ENCODE measurements at places on chromosomes 16 and 17.

DNA sequence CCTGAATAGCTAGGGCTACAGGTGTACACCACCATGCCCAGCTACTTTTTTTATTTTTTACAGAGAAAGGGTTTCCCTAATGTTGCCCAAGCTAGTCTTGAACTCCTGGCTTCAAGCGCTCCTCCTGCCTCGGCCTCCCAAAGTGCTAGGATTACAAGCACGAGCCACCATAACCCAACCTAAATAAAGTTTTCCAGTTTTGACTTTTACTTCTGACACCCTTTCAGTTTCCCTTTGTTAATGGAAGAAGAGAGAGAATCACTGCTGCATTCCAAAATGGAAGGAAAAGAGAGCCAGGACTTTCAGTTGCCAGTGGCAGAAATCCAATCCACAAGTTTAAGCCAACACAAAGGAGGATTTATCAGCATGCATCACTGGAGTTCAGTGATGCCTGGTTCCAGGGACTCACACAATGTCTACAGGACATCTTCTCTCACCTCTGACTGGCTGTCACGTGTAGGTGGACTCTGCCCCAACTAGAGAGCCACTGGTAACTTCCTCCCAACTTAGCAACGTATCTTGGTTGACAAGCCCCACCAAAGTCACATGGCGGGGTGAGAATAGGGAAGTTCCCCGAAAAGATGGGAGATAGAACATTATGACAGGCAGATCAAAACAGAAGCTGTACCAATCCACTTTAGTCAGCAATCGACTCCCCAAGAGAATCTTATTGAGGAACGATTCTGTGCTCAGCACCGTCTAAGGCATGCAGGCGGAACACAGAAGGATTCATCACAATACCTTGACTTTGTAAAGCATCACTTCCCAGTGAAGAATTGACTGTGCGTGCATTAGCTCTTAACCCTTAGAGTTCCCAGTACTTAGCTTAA lies 46.5 kb downstream of the GAS7 start:
- DNase-seq = peak; percentile 29

GRCh38 chr16:74524926-74525325 lies 82.0 kb downstream of the GLG1 start:
- no peak for DNase-seq

DNA sequence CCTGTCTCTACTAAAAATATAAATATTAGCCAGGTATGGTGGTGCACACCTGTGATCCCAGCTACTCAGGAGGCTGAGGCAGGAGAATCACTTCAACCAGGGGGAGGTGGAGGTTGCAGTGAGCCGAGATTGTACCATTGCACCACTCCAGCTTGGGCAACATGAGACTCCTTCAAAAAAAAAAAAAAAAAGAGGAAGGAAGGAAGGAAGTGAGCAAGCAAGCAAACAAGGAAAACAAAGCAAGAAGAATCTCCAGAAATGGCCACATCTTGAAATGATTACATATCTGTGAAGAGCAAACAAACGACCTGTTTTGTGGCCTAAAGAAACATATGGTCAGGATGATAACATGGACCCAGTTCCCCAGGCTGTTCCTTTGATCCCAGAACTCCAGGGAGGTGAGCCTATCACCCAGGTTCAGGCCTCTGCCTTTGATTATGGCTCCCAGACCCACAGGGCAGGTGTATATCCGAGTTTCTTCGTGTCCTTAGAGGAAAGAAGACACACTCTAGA lies 8.9 kb downstream of the ACOX1 start:
- DNase-seq = no peak

- peak; percentile 33 for DNase-seq
These were observed 18.3 kb downstream of the CIITA start for GRCh38 chr16:10895053-10895946.

GRCh38 chr17:75596320-75597087 lies 8.9 kb downstream of the MYO15B start:
- no peak for DNase-seq

DNA sequence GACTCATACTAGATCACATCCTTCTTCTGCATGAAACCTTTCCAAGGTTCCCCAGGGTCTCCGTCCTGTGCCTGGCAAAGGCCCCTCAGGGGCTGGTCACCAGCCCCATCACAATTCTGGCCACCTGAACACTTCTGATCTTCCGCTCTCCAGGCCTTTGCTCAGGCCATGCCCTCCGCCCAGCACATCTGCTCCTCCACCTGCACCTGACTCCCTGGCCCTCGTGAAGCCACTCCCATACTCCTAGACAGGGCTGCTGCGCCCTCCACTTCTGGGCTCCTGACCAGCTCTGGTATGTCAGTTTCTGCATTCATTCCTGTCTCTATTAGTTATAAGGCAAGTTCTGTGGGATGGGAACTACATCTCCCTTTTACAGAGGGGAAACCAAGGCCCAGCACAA lies 1.9 kb upstream of the MYL11 start:
- DNase-seq = no peak

DNA sequence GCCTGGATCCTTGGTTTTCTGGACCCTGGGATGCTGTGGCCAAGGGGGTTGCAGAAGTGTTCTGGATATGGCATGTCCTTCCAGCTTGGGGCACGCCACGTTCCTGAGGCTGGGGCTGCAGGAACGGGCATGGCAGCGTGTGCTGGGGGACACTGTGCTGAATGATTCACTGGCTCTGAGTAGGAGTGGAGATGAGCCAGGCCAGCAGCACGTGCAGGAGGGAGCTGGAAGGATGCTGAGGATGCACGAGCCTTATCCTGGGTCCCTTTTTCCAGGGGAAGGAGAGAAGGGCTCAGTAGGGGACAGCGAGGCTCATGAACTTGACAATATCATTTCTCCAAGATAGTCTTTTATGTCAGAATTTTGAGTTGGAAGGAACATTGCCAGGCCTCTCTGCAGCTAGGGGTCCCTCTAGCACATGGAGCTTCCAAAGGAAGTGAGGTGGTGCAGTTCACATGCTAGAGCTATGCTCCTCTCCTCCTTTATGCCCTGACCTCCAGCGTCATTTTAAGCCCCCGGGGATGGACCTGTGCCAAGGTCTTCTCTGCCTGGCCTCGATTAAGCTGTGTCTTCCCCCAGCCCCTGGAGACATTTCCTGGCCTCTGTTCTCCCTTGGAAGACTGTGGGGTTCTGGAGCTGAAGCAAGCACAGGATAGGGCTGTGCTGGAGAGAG lies 125.9 kb downstream of the OR1D5 start:
- DNase-seq = no peak

GRCh38 chr17:50533185-50533584 lies 650 bp downstream of the EPN3 start:
- DNase-seq = no peak

DNA sequence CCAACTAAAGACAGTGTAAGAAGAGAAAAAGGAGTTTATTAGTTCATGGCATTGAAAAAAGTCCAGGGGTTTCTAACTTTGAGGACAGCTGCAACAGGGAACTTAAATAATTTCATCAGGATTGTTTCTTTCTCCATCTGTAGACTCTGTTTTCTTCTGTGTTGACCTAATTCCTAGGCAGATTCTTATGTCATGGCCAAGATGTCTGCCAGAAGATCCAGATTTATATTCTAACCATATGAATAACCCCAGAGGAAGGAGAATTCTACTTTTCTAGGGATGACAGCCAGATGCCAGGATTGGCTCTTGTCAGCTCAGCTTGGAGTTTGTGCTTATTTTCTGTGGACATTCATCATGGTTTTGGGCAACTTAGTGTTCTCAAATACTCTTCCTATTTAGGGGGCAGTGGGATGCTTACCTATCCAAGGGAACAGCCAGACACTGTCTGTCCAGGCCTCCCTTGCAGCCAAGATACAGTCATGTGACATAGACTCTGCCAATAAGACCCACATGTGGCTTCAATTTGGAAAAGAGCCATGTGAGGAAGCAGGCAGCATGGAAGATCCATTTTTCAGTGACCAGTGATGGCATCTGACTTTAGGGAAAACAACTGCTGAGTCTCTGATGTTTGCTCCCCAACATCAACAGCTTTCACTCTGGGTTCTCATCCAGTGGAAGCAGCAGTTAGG lies 18.2 kb downstream of the PCTP start:
- peak; percentile 4 for DNase-seq

GRCh38 chr16:57614944-57615343 lies 13.5 kb upstream of the ADGRG1 start:
- no peak for DNase-seq

GRCh38 chr16:5045499-5046115 lies 11.9 kb upstream of the NAGPA start:
- no peak for DNase-seq

- DNase-seq = peak; percentile 7
These were observed 91.6 kb upstream of the C17orf78 start for GRCh38 chr17:37284191-37284590.

DNA sequence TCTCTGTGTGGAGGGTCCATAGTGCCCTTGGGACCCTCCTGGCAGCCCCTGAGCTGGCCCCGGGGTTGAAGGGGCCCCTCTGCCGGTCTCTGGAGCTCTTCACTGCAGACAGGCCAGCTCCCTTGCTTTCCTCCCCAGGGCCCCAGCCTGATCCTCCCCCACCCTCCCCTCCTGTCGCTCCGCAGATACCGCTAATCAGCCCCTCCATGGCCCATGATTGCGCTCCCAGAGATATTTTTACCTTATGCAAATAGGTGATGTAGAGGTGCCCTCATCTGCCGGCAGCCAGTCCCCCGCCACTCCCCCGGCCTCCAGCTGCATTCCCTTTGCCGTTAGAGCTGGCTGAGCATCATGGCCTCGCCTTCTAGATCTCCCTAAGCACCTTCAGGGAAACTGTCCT lies 9.2 kb downstream of the MMP15 start:
- DNase-seq = no peak

DNA sequence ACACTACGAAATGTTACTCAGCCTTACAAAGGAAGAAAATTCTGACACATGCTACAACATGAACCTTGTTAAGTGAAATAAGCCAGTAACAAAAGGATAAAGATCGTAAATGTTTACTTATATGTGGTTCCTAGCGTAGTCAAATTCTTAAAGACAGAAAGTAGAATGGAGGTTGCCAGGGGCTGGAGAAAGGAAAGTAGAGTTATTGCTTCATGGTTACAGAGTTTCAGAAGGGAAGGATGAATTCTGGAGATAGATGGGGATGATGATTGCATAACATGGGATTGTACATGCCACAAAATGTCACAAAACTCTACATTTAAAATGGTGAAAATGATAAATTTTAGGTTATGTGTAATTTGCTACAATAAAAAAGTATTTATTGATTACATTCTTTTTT lies 103.8 kb downstream of the CHD9NB start:
- DNase-seq = no peak

DNA sequence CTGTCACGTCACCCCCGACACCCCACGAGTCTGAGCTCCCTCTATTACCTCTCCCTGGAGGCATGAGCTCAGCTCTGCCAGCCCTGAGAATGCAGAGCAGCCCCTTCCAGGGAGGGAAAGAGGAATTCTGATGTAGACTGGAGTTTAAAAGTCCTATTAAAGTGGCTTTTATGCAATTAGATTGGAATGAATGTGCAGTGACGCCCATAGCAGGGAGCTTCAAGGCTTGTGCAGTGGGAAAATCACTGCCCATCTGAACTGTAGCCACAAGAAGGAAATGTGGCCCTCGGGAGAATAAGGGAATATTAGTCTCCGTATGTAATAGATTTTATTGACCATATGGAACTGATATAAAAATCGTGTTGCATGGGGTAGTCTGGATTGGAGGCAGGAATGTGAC lies 66.9 kb downstream of the ZNF423 start:
- peak; percentile 33 for DNase-seq

DNA sequence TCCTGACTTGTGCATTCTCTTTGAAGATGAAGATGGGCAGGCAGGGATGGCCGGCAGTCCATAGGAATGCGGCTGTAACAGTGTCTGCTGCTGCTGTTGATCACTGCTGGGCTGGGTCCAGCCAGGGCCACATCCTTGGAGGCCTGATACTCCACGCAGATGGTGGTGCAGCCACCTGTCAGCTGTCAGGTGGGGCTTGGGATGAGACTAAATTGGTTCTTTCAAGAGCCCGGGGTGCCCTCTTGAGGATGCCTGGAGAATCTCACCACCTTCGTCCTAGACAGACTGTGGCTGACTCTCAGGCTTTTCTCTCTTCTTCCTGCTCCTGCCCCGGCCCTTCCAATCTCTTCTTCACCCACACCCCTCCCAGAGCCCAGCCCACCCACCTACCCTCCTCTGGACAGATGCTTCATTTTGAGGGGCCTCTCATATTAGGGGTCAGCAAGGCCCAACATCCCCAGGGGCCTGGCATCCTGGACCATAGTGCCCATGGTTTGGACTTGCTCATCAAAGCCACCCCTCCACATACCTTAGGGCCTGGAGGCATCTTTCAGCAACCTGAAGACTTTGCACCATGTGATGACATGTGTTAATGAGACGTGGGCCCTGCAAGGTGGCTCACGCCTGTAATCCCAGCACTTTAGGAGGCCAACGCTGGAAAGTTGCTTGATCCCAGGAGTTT lies 19.1 kb downstream of the OSBPL7 start:
- DNase-seq = peak; percentile 20

- DNase-seq = no peak
These were observed 462.6 kb upstream of the MAF start for GRCh38 chr16:80063031-80063712.

GRCh38 chr17:77523540-77523939 lies 382.8 kb downstream of the SEC14L1 start:
- no peak for DNase-seq

- peak; percentile 47 for DNase-seq
These were observed 56.5 kb downstream of the XPO6 start for GRCh38 chr16:28155293-28155692.

DNA sequence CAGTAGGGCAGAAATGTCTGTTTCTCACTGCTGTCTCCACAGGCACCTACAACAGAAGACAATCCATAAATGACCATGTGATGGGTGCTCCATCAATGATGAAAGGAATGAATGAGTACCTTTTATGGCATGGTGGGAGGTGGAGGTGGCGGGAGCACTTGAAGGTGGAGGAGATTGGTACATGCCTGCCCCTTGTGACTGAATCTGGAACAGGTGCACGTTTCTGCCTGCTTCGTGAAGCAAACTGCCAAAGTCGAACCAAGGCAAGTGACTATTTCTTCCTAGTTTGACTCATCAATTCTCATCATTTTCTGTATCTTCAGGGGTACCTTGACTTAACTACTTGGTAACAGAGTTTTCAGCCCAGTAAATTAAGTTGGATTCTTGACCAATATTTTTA lies 25.4 kb downstream of the CDRT15 start:
- no peak for DNase-seq

DNA sequence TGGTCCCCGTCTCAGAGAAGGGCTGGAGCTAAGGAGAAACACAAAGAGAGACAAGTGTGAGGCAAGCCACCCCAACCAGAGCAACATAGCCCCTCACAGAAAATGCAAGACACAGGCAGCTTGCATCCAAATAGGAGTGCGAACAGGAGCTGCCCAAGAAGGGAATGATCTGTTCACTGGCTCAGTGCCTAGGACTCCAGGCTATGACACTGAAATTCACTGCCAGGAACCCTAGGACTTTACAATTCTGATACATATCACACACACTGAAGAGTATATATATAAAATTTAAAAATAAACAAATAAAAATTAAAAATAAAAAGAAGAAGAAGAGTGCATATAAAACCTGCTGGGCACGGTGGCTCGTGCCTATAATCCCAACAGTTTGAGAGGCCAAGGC lies 5.2 kb downstream of the ZNF23 start:
- DNase-seq = no peak

- DNase-seq = no peak
These were observed 352.3 kb upstream of the CDH5 start for GRCh38 chr16:66014221-66014620.
